ENCODE measurements at places on chromosomes 13 and 19. TPM values are rescaled to one million over a fixed set of nuclear protein-coding genes. Genes with fewer than 3 reads are reported as not detected.

GRCh38 chr13:25625414-25625813, 253.6 kb downstream of the ATP8A2 start:
- no peaks in the 10 kb centered on the region for H3K36me3 ChIP-seq
- H3K27ac ChIP-seq, result no peak overlapping the region
- no peak for DNase-seq
- no peaks in the 10 kb centered on the region for H3K27me3 ChIP-seq

Gene GDF15
- polyA plus RNA-seq, result not detected

Gene CATSPERD
- not detected for polyA plus RNA-seq

DNA sequence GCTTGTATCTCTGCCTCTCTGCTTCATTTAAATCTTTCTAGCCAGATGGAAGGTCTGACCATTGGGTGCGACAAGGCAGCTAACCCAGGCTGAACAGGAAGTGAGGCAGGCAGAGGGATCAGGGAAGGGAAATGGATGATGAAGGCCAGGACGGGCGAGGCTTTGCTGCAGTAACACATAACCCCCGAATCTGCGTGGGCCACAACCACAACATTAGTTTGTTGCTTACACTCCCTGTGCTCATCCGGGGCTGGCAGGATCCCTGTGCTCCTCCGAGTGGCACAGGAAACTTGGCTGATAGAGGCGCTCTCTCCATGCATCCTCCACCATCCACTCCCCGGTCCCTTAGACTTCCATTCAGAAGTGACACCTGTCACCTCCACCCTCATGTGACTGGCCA, 1.1 kb upstream of the FLT3LG start:
- no peak for DNase-seq
- peak overlapping the region; percentile 95 for H3K4me3 ChIP-seq
- peaks cover 64% of the 10 kb centered on the region for H3K4me1 ChIP-seq
- H3K27me3 ChIP-seq, result peaks cover 18% of the 10 kb centered on the region
- H3K36me3 ChIP-seq, result peaks cover 4% of the 10 kb centered on the region
- peak overlapping the region; percentile 94 for H3K27ac ChIP-seq

GRCh38 chr13:88000239-88000638, 329.1 kb downstream of the SLITRK5 start:
- H3K4me3 ChIP-seq, result no peak overlapping the region
- H3K36me3 ChIP-seq, result no peaks in the 10 kb centered on the region
- H3K4me1 ChIP-seq, result peaks cover 5% of the 10 kb centered on the region
- H3K27me3 ChIP-seq, result peaks cover 3% of the 10 kb centered on the region

GRCh38 chr13:95503662-95504061, 48.9 kb upstream of the CLDN10 start:
- no peak for DNase-seq
- peaks cover 5% of the 10 kb centered on the region for H3K27me3 ChIP-seq
- H3K4me3 ChIP-seq, result no peak overlapping the region
- H3K36me3 ChIP-seq, result no peaks in the 10 kb centered on the region

DNA sequence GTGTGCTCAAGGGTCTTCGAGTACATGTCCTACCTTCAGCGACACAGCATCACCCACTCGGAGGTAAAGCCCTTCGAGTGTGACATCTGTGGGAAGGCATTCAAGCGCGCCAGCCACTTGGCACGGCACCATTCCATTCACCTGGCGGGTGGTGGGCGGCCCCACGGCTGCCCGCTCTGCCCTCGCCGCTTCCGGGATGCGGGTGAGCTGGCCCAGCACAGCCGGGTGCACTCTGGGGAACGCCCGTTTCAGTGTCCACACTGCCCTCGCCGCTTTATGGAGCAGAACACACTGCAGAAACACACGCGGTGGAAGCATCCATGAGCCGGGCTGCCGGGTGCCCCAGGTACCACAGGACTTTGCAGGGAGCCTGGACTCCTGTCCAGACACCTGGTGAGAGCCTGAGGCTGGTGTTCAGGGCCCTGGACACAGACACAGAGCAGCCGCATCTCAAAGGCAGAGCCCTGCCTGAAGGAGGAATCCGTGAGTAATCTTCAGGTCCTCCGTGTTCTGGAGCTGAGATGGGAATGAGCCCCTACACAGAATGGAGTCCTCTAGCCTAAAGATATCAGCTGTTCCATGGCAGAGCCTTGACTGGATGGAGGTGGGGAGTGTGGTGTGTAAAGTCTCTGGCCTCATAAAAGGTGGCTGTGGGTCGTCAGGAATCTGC, 1.5 kb downstream of the ZNF581 start:
- DNase-seq, result no peak
- H3K4me1 ChIP-seq, result peaks cover 54% of the 10 kb centered on the region
- H3K4me3 ChIP-seq, result peak overlapping the region; percentile 94
- no peaks in the 10 kb centered on the region for H3K36me3 ChIP-seq
- H3K27ac ChIP-seq, result no peak overlapping the region

GRCh38 chr19:1383017-1383311, 743 bp upstream of the NDUFS7 start:
- no peak for DNase-seq
- peaks cover 18% of the 10 kb centered on the region for H3K27me3 ChIP-seq
- H3K36me3 ChIP-seq, result no peaks in the 10 kb centered on the region
- H3K4me3 ChIP-seq, result peak overlapping the region; percentile 98
- H3K27ac ChIP-seq, result peak overlapping the region; percentile 96

DNA sequence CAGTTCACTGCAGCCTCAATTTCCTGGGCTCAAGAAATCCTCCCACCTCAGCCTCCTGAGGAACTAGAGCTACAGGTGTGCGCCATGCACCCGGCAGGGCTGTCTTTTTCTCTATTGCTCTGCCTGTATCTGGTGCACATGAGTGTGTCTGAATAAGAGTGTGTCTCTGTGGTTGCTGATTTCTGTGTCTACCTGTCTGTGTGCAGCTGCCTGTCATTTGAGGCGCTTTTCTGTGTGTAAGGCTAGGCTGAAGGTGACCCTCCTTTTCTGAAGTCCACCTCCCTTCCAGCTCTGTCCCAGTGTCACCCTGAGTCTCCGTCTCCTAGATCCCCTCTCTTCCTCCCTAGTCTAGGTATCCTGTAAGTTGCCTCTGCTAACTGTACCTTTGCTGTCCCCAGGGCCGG, 1.5 kb upstream of the PRR12 start:
- H3K4me3 ChIP-seq, result peak overlapping the region; percentile 9
- no peak for DNase-seq
- H3K36me3 ChIP-seq, result no peaks in the 10 kb centered on the region
- peaks cover 29% of the 10 kb centered on the region for H3K4me1 ChIP-seq
- H3K27ac ChIP-seq, result peak overlapping the region; percentile 67

Gene ZNF223
- 1.7 TPM for polyA plus RNA-seq

GRCh38 chr13:23069566-23069965, 111.2 kb upstream of the SGCG start:
- H3K36me3 ChIP-seq, result no peaks in the 10 kb centered on the region
- H3K27ac ChIP-seq, result no peak overlapping the region
- no peak overlapping the region for H3K4me3 ChIP-seq
- DNase-seq, result no peak
- H3K4me1 ChIP-seq, result no peaks in the 10 kb centered on the region
- no peaks in the 10 kb centered on the region for H3K27me3 ChIP-seq

DNA sequence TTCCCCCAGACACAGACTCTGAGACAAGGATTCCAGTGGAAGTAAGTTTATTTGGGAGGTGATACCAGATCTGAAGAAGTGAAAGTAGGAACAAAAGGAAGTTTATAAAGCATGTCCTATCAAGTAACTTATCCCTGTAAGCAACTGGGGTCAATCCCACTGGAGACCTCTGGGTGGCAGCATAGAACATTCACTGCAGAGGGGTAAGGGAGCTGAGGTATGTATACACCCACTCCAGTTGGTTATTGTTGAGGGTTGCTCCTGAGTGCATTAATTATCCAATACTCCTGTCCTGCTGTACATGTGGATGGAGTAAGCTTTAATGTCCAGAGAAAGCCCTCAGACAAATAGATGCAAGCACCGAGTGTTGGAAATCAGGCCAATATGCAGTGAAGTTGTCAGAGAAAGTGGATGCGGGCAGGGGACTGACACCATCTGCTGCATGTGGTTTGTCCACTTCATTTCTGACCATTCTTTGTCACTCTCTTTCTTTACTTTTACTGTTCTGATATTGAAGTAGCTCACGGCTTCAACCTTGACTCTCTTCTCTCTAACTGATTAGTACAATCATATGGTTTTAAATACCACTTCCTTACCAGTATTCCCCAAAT, 46.7 kb downstream of the NOTCH3 start:
- H3K4me3 ChIP-seq, result no peak overlapping the region
- H3K36me3 ChIP-seq, result no peaks in the 10 kb centered on the region
- H3K27ac ChIP-seq, result no peak overlapping the region
- DNase-seq, result peak; percentile 11
- H3K4me1 ChIP-seq, result no peaks in the 10 kb centered on the region

DNA sequence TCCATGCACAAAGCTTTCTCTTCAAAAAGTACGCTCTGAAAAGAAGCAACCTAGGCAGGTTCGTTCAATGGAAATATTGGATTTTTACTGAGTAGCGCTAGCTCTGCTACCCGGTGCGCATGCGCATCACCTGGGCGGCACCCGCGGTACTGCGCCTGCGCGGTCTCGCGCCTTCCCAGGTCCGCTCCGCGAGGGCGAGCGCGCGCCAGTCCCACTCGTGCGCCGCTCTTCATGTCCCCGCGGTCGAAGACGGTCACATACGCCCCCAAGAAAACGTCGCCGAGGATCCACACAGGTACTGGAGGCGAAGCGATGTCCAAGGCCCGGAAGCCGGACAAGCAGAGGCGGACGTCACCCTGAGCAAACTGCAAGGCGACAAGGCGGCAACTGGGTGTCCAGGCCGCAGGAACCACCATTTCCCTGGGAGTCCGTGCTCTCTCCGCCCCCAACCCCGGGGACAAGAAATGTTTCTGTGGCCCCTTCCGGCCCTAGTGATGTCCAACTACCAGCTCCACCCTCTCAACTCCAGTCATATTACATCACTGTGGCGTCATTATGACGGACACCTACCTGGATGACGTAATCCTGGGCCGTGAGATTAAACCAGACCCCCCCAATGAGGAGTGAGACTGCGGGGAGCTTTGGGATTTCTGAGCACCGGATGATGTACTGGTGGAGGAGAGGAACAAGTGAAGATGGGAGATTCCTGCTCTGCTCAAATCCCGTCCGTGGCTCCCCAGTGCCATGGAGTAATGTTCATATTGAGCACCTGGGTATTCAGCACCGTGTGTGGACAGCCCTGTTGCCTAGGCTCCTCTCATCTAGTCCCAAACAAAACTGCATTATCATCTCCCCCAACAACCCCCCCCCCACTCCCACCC, 4.8 kb upstream of the KCNC3 start:
- peaks cover 3% of the 10 kb centered on the region for H3K36me3 ChIP-seq
- peak; percentile 82 for DNase-seq
- H3K4me1 ChIP-seq, result peaks cover 47% of the 10 kb centered on the region
- peak overlapping the region; percentile 93 for H3K4me3 ChIP-seq
- H3K27ac ChIP-seq, result peak overlapping the region; percentile 77
- H3K27me3 ChIP-seq, result peaks cover 14% of the 10 kb centered on the region

DNA sequence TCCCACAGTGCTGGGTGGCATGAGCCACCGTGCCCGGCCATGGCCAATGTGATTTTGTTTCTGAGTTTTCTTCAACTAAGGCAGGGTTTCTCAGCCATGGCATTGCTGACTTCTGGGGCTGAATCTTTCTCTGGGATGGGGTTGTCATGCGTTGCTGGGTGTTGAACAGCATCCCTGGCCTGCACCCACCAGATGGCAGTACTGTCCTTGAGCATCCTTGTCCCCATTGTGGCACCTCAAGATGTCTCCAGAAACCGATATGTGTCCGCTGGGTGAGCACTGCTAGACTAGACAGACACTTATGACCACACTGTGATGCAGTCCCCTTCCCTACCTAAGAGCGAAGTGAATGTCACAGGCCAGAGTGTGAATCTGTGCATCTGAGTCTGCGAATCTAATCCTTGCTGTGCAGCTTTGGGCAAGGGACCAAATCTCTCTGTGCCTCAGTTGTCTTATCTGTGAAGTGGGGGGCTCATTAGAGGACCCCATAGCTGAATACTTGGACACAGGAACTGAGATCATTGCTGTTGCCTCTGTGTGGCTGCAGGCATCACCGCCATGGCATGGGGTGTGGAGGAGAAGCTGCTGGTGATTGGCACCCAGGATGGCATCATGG, 50.3 kb upstream of the SIN3B start:
- H3K27me3 ChIP-seq, result peaks cover 9% of the 10 kb centered on the region
- H3K4me1 ChIP-seq, result no peaks in the 10 kb centered on the region
- H3K27ac ChIP-seq, result no peak overlapping the region

DNA sequence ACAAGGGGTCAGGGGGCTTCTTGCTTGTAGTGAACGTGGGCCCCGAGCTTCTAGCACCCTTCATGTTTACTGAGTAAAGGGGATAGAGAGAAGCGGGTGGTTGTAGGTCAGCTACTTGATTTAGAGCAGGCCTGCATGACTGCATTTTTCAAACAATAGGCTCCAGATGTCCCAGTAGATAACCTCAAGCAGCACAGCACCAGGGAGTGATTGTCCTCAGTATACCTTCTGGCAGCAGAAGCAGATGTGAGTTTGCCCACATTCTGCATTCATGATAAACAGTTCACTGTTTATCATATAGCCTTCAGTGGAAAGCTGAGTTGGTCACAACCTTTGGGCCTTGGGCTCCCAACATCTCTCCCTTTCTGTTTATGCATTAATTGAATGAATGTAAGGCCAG, 4.8 kb downstream of the ZNF439 start:
- no peak overlapping the region for H3K27ac ChIP-seq
- DNase-seq, result no peak
- no peak overlapping the region for H3K4me3 ChIP-seq
- H3K4me1 ChIP-seq, result peaks cover 36% of the 10 kb centered on the region
- H3K36me3 ChIP-seq, result peaks cover 7% of the 10 kb centered on the region

GRCh38 chr13:24927810-24928404, 163.9 kb downstream of the RNF17 start:
- peaks cover 6% of the 10 kb centered on the region for H3K36me3 ChIP-seq
- peaks cover 15% of the 10 kb centered on the region for H3K27me3 ChIP-seq
- H3K4me3 ChIP-seq, result no peak overlapping the region
- H3K4me1 ChIP-seq, result peaks cover 7% of the 10 kb centered on the region
- no peak overlapping the region for H3K27ac ChIP-seq

GRCh38 chr13:23999424-23999823, 102.1 kb upstream of the C1QTNF9B start:
- no peak overlapping the region for H3K4me3 ChIP-seq
- no peak overlapping the region for H3K27ac ChIP-seq
- H3K36me3 ChIP-seq, result no peaks in the 10 kb centered on the region
- no peaks in the 10 kb centered on the region for H3K27me3 ChIP-seq

DNA sequence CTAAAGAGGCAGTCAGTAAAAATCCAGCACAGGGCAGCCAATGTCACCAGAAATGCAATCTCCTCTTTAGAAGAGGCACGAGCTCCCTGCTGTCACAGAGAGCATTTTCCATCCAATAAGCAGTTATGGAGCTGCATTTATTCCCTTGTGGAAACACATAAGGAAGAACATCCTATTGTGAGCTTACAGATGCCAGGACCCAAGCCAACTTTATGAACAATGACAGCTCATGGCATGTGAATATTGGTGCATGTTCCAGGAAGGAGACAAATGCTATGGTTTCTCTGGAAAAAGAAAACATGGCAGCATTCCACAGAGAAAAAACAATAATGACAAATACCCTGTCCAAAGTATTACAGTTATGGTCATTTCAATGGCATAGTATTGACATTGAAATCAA, 955.6 kb downstream of the UQCRFS1 start:
- H3K36me3 ChIP-seq, result no peaks in the 10 kb centered on the region
- peaks cover 2% of the 10 kb centered on the region for H3K27me3 ChIP-seq
- DNase-seq, result no peak
- no peak overlapping the region for H3K27ac ChIP-seq
- H3K4me3 ChIP-seq, result no peak overlapping the region

- H3K4me3 ChIP-seq, result peak overlapping the region; percentile 54
- no peaks in the 10 kb centered on the region for H3K27me3 ChIP-seq
- peaks cover 7% of the 10 kb centered on the region for H3K36me3 ChIP-seq
These were observed 10.4 kb downstream of the CTU1 start for GRCh38 chr19:51097796-51098195.

All from immature natural killer cell (primary cell).